Activated CD4-positive, alpha-beta T cell treated with anti-CD3 and anti-CD28 coated beads, Interleukin-2, Interleukin-4, amounts not matched to agents 100 ng/mL and 50 ng/mL, durations not matched to agents 16 hours and 8 hours (primary cell): ENCODE measurements at places on chromosomes 4 and X.
A peak's percentile ranks its signal among the peaks of the same experiment; 100 is the strongest.

GRCh38 chr4:33625748-33626147, 2618.6 kb downstream of the ARAP2 start:
- no peak for DNase-seq

DNA sequence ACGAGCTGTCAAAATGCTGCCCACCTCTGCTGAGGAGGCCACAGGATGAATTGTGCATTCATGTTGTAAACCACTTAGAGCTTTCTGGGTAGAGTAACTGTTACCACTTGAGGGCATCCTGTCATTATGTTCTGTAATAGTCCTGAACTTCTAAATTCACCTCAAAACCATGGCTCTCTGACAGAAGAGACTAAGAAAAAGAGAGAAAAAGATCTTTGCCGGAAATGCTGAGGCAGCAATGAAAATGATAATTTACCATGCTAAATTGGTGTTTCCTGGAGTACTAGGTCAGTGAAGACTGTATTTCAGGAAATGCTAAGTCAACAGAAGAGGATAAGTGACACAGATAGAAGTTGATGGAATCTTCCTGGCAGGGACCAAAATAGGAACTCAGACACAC, 942.3 kb upstream of the SLIT2 start:
- no peak for DNase-seq

DNA sequence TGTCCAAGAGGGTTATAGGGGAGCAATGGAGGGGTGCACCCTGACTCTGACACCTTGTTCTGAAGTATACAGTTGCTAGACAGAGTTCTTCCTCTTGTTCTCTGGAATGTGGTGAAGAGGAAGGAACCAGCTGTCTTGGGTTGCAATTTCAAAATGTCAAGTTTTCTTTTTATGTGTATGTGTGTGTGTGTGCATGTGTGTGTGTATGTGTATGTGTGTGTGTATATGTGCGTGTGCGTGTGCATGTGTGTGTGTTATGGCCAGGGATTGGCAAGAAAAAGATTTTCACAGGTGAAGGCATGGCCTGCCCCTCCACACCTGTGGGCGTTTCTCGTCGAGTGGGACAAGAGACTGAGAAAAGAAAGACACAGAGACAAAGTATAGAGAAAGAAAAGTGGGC, 81.6 kb upstream of the ADGRA3 start:
- DNase-seq: no peak

DNA sequence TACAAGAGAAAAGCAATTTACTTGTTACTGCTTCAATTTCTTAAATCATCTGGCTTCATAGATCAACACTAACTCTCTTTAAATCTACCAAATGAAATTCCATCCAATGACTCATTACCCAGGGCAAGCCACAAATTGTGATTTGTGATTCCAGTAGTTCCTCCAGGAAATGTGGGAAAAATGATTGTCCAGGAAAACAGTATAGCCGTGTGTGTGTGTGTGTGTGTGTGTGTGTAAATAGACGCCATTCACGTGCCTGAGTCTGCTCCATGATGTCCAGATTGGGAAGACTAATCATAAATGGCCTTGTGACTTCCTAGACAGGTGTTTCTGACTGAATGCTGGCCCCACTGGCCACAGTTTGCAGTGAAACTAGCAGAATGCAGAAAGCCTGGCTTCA, 121.3 kb downstream of the HS6ST2 start:
- no peak for DNase-seq

GRCh38 chr4:105714071-105714521, 5.5 kb downstream of the GSTCD start:
- DNase-seq: no peak

GRCh38 chr4:160180211-160180610, 1077.3 kb downstream of the RAPGEF2 start:
- DNase-seq: no peak

- no peak for DNase-seq
Observed at GRCh38 chrX:4655743-4656142, 942.3 kb upstream of the PRKX start.

DNA sequence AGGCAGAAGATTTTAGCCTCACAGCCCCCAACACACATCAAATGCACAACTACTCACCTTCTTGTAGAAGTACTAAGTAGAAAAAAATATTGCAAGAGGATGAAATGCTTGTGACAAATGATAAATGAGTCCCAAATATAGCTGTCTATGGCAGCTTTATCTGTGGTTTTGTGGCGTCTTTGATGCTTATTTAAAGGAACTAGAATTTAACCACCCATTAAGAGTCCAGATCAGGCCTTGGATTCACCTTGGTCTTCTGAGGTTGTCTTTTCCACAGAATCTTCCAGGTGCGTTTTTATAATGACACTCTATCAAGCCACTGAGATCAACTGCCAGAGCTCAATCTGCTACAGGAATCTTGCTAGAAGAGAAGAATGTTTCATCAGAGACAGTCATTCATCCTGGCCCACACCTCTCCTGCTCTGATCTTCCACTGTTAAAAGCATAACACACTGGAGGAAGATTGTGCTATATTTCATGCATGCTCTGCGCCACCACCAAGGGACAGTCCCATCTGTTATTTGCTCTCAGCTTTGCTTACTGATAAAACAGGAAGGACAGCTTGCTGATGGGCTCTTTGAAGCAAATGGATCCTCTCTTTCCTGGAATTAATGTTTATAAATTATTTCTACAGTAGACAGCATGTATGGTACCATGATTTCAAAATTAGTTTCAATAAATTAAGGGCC, 144.1 kb downstream of the SLC7A11 start:
- no peak for DNase-seq

DNA sequence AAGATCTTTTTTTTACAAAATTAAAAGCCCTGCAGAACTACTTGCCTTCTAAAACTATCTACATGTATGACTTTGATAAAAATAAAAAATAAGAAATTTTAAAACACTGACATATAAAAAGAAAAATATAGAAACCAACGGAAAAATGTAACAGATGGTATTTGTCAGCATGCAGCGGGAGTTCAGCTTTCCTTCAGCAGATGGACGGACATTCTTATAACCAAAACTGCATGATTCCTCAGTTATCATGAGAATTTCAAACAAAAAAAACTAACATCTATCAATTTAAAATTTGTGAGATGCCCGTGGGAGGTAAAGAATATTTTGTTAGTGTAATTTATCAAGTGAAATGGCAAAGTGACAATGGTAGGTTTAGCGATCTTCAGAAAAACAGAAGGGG, 23.2 kb downstream of the RWDD4 start:
- no peak for DNase-seq

GRCh38 chr4:109588176-109588575, 28.1 kb downstream of the MCUB start:
- peak; percentile 79 for DNase-seq

- no peak for DNase-seq
Observed at GRCh38 chr4:48484494-48485168, 1.5 kb downstream of the SLC10A4 start.
